ENCODE measurements at places on chromosomes 2 and 18. TPM values are rescaled to one million over a fixed set of nuclear protein-coding genes. Genes with fewer than 3 reads are reported as not detected.

DNA sequence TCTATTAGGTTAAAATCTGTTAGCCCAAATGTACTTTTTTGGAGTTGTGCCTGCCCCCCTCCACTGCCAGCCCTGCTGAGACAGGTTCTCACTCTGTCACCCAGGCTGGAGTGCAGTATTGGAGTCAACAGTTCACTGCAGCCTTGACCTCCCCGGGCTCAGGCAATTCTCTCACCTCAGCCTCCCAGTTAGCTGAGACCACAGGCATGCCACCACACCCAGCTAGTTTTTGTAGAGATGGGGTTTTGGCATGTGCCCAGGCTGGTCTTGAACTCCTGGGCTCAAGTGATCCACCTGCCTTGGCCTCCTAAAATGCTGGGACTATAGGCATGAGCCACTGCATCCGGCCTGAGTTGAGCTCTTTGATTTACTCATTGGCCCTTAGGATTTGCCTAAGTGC is 110.7 kb downstream of the ICA1L start:
- no peaks in the 10 kb centered on the region for H3K4me1 ChIP-seq
- DNase-seq: no peak
- H3K36me3 ChIP-seq: peaks cover 23% of the 10 kb centered on the region

- H3K27ac ChIP-seq: no peak overlapping the region
- no peaks in the 10 kb centered on the region for H3K27me3 ChIP-seq
- DNase-seq: no peak
- H3K36me3 ChIP-seq: no peaks in the 10 kb centered on the region
Observed at GRCh38 chr18:7926526-7926925, 359.4 kb downstream of the PTPRM start.

DNA sequence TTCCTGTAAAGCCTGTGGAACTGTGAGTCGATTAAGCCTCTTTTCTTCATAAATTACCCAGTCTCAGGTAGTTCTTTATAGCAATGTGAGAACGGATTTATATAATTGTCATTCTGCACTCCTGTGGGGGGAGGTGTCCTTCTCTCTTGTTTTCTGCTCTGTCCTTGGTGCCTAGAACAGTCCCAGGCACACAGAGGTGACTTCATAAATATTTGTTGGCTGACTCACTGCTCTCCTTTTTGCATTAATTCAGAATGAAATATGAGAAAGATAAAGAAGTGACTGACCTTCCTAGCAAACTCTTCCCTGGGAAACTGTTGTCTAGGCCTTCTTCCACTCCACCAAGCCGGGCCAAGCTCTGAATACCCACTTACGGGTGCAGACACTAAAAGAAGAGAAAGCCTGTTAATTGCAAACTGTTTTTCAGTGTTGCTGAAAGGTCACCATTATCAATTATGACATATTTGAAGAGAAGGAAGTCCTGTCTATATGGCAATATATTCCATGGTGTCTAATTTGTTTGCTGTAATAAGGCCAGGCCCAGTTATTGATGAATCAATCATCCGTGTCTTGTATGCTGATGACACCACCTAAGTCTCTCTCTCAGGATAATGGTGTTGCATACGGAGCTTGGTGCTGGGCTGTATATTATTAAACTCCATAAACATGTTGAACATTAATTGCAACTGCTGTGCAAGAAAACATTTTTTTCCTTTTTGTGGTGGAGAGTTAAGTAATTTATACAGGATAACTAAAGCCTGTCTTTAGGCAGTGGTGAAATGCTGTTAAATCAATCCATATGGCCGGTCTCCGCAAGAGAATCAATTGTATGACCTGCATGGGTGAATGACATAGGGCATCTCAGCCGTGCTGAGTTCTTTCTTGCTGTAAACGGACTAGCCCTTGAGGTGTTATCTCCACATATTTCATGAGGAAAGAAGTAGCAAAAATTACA is 567.5 kb downstream of the SLC4A3 start:
- H3K4me1 ChIP-seq: no peaks in the 10 kb centered on the region
- H3K27me3 ChIP-seq: no peaks in the 10 kb centered on the region
- H3K27ac ChIP-seq: no peak overlapping the region
- no peak overlapping the region for H3K4me3 ChIP-seq
- H3K36me3 ChIP-seq: peaks cover 4% of the 10 kb centered on the region

SERPINB7 gene
- total RNA-seq: not detected

LIMS4 gene
- total RNA-seq: 1.1 TPM
